ENCODE measurements at places on chromosomes 12 and 14. TPM values are rescaled to one million over a fixed set of nuclear protein-coding genes. Genes with fewer than 3 reads are reported as not detected.

Gene CD69
- total RNA-seq, result 0.64 TPM

Gene GALNT6
- total RNA-seq, result 0.36 TPM

Gene HOXC12
- total RNA-seq, result not detected

DNA sequence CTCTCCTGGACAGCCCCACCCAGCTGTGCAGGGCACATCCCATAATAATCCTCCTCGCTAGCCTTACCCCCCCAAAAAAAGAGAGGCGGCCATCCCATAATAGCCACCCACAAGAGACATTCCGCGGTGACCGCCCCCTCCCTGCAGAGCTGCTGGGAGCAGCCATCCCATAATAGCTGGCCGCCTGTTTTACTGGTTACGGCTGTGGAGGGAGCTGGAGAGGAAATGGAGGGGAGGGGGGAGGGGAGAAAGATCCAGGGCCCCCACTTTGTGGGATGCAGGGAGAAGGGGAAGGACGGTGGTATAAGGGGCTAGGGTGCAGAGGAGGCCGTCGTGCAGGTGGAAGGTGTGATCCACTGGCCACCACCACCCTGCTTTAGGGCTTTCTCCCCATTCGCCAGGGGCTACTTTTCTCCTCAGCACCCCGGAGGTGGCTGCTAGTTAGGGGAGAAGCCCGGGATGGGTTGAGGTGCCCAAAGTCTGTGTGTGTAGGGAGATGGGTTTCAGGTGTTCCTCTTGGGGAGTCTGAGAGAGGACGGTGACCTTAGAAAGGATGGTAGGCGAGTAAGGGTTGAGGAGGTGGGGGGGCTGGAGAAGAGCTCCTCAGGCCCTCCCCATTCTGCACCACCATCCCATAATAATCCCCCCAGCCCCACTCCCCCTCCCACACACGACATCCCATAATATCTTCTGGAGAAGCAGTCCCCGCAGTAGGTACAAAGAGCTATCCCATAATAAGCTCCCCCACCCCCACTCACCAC is 6.0 kb upstream of the CHD4 start:
- peak; percentile 85 for DNase-seq

DNA sequence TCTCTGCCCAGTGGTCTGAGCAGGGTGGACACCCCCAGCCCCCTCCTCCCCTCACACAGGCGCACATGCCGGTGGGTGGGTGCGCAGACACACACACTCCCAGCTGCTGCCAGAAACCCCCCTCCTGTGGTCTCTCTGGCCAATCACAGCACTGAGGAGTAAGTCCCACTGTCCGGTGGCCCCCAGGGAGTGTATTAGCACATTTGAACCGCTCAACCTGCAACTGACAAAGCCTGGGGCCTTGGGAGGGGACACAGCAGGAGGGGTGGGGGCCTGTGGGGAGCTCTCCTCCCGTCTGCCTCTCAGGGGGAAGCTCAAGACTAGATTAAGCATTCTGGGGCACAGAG is 11.7 kb downstream of the FIGNL2 start:
- no peak for DNase-seq

GRCh38 chr14:30218907-30219306 is 291.3 kb upstream of the PRKD1 start:
- no peak for DNase-seq

Data from psoas muscle (tissue), 8 donors.